SW 1271 (cell line): ENCODE measurements at places on chromosomes 12 and 14.

DNA sequence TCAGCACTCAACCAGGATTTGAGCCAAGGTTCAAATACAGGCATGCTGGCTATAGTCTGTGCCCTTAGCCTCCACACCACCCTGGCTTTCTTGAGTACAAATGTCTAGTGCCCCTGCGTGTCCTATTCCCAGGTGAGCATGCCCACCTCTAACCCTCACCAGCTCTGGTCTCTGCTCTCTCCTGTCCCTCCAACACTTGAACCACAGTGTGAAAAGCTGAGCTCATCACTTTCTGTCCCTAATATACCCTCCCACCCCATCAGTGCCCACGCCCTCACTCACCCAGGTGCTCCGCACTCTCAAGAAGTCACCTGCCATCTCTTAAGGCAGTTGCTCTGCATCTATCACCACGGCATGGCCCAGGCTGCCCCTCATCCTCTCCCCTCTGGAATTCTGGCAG, 7.0 kb upstream of the KRT71 start:
- no peak for DNase-seq

GRCh38 chr14:96320605-96321004, 42.5 kb downstream of the ATG2B start:
- DNase-seq, result no peak

DNA sequence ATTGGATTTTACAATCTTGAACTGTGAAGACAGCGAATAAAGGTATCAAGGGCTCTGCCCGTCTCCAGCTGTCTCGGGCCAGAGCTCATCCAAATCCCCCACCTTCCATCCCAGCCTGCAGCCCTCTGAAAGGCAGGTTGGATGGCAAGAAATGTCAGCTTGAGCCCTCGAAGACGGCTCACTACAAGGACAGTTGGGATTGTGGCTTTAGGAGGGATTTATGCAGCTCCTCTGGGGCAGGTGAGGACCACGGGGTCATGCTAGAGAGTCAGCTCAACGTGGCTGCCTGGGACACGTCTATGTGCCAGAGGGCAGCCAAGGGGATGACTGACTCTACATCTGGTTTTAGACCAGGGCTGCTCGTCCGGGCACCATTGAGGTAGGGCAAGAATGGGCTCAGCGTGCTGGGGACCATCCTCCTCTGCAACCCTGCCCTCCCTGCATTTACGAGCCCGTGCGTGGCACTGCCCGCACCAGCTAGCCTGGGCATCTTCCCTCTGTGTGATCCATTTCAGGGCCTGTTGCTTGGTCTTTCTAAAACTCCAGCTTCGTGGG, 16.2 kb downstream of the MVK start:
- no peak for DNase-seq

- DNase-seq, result no peak
These were observed 4.0 kb downstream of the ATG101 start for GRCh38 chr12:52073531-52074381.

GRCh38 chr12:124557518-124558223, 9.7 kb downstream of the NCOR2 start:
- DNase-seq, result no peak

GRCh38 chr12:22313286-22313962, 21.1 kb downstream of the ST8SIA1 start:
- no peak for DNase-seq

GRCh38 chr14:19974844-19975243, 547 bp upstream of the OR4K15 start:
- DNase-seq, result no peak

DNA sequence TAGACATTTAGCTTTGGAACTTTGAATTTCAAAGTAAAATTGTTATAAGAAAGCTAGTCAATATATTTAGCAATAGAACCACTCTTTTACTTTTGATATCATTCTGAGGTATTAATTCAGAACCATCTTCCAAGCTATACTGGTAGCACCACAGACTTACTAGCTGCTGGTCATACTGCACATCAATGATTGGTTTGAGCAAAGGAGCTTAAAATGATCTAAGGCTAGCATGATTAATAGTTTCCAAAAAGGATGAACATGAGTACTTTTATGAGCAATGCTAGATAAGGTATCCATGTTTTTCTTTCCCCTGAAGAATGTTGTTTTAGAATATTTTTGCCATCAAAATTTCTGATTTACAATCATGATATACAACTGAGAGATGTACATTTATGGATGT, 17.2 kb downstream of the CNIH1 start:
- no peak for DNase-seq

GRCh38 chr12:105053116-105053572, 31.1 kb downstream of the ALDH1L2 start:
- DNase-seq, result peak; percentile 61

- peak; percentile 35 for DNase-seq
These were observed 73.0 kb downstream of the CIT start for GRCh38 chr12:119804011-119804641.

DNA sequence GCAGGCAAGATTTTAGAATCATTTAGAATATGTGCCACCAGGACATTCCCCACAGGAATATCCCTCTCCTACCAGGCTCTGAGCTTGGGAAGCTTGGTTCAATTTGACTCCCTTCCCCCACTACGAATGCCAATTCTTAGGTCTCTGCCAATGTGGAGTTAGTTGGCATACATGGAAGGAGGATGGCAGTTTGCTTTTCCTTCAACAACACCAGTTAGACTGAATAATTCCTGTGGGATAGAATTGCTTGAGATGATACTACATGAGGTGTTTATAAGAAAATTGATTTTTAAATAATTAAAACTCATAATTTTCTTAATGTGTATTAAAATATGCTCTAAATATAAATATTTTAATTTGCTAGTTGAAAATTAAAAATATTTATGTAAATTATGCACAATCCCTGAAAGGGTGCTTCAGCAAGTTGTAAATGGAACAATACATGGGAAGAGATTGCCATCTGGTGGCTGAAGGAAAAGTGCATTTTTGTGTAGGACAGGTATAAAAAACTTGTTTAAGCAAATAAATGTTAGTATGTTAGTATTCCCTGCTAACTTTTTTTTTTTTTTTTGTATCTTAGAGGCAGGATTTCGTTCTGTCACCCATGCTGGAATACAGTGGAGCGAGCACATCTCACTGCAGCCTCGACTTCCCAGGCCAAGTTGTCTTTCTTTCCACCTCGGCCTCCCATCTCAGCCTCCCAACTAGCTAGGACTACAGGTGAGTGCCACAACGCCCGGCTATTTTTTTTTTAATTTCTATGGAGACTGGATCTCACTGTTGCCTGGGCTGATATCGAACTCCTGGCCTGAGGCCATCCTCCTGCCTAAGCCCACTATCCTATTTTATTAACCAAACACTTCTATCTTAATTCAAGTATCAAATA, 25.8 kb upstream of the STRAP start:
- peak; percentile 13 for DNase-seq

- no peak for DNase-seq
These were observed 67.8 kb downstream of the CHGA start for GRCh38 chr14:92990456-92991430.

- no peak for DNase-seq
These were observed 293.8 kb downstream of the FOXN3 start for GRCh38 chr14:89123215-89123614.

- no peak for DNase-seq
These were observed 37.3 kb upstream of the RCOR1 start for GRCh38 chr14:102554821-102555819.

DNA sequence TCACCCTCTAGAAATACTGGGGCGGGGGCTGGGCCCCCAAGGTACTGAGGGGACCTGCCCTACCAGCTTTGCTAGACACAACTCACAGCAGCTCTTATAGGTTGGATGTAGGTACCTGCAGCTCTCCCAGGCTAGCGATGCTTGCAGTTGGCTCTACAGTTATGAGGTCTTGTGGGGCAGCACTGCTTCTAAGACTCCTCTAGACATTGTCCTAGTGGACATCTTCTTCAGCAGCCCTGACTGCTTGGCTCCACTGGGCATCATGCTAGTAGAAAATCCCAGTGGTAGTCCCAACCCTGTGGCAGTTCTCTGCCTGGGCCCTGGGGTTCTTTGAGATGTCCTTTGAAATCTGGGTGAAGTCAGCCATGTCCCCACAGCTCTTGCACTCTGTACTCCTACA, 419.3 kb upstream of the SEL1L start:
- DNase-seq, result no peak

- DNase-seq, result no peak
These were observed 20.4 kb downstream of the EGLN3 start for GRCh38 chr14:33930439-33930838.

GRCh38 chr12:15227004-15227679, 5.9 kb upstream of the RERG start:
- no peak for DNase-seq

- no peak for DNase-seq
These were observed 117.6 kb downstream of the SLC35F4 start for GRCh38 chr14:57748279-57748678.

DNA sequence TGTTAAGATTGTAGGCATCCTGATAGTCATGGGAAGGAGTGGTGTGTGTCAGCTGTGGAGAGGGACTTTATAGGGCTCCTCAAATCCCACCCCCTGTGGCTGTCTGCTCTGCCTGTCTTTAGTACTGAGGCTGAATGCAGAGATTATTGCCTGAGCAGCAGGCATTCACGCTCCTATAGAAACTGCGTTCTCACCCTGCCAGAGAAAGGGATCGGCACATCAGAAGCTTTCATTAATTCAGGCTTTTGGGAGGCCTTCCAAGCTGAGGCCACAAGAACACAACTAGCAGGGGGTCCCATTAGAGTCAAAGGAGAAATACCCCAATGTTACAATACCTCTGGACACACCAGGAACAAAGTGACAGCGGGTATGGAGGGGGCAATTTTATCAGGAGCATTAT, 12.6 kb downstream of the KCNK10 start:
- no peak for DNase-seq

DNA sequence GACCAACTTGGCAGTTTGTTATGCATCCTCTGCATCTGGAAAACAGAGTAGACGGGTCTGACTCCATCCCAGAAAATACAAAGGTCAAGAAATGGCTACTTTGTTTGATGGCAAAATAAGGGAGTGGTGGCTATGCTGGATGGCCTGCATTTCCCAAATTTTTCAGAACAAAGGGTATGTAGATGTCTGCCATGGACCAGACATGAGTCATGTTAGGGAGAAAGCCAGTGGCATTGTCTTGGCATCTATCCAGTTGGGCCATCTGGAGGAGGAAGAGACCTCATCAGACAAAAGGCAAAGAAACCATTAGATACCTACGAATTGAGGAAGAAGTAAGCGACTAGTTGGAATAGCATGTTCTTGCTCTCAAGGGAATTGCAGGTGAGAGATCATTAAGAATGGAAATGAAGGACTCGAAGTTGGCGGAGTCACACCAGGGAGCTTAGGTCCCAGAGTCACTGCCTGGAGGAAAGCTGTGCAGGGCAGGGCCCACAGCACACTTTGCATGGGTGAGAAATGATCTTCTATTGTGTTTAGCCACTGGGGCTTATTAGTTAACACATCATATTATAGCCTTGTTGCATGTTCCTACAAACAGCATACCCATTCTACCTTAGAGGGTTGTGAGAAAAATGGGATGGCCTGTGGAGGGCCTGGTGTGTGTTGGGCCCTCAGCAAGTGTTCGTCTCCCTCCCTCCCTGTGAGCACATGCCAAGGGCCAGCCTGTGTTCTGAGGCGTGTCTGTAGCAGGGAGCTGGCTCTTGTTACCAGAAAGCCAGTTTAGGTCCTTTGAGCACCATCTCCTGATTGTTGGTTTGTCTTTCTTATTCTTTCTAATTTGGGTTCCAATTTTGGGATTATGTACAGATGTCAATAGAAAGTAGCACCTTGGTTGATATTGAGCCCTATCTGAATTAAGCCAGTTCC, 119.4 kb downstream of the KTN1 start:
- DNase-seq, result no peak

DNA sequence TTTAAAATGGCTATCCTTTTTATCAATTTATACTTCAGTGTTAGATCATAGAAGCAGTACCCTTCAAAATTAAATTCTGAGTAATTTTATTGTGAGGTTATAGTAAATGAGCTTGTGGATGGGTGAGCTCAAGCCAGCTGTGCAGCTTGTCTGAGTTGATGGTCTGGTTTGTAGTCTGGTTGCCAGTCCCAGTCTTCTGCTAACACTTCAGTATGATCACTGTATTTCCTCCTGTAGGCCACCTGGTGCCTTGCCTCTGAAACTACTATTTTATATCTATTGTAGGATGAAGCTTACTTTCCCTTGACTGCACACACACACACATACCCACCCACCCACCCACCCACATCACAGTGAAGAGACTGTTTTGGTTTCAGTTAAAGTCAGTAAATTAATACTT, 496.4 kb downstream of the PCNX1 start:
- DNase-seq, result peak; percentile 50

DNA sequence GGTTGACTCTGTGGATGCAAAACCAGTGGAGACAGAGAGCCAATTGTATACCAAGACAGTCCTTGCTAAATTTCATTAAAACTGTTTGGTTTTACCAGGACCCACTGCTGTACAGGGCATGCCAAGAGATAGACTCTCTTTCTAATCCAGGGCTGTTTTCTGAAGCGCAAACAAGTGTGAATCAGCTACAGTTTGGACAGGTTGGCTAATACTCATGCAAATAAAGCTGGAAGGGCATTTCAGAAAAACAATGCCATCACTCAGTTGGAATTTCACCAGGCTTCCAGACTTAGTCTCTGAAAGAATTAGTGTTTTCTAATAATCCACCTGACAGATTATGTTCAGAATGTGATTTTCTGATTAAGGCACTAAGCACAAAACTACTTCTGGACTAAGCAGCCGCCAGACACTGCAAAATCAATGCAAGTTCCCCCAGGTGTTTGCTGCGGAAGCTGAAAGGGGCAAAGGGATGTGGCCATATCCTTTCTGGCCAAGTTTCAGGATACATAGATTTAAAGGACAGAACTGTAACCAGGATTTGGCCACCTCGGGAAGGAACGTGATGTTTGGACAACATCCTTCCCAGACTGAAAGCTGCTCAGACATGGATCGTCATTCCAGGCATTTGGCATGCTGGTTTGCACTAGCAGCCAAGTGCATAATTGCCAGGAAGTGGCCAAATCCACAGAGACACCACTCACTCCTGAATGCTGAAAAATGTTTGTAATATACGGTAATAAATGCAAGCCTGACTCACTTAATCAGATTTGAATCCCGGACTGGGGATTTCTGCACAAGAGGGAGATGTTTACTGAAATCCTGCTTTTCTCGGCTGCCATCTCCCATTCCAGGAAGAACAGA, 32.0 kb upstream of the CDKN3 start:
- DNase-seq, result no peak

DNA sequence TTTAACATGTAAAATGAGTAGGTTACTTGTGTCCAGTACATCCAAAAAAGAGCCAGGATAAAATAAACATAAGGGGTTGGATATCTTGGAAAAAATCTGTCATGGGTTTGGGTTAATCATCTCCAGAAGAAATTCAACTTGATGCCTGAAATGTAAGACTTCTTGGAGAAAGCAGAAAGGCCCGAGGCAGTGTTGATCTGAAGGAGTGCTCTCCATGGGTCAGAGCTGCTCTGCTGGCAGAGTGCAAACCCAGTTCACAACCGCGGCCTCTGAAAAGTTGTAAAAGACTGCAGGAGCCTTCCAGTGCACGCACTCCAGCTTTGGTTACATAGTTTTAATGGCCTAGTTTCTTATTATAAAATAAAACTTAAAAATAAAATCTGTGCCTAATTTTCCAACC, 97.3 kb upstream of the ALX1 start:
- DNase-seq, result no peak

- DNase-seq, result no peak
These were observed 175.9 kb downstream of the PELI2 start for GRCh38 chr14:56294128-56294527.

GRCh38 chr14:74526854-74527585, 33.5 kb downstream of the ISCA2 start:
- DNase-seq, result no peak

- no peak for DNase-seq
These were observed 62.4 kb downstream of the SLC38A1 start for GRCh38 chr12:46206471-46206870.

GRCh38 chr14:98937021-98937420, 335.0 kb downstream of the BCL11B start:
- DNase-seq, result no peak

GRCh38 chr12:94909663-94910062, 93.8 kb downstream of the NDUFA12 start:
- no peak for DNase-seq
